ENCODE measurements at places on chromosomes 13 and 19. TPM values are rescaled to one million over a fixed set of nuclear protein-coding genes. Genes with fewer than 3 reads are reported as not detected.

Gene PCP2
- total RNA-seq, result 7.8 TPM

DNA sequence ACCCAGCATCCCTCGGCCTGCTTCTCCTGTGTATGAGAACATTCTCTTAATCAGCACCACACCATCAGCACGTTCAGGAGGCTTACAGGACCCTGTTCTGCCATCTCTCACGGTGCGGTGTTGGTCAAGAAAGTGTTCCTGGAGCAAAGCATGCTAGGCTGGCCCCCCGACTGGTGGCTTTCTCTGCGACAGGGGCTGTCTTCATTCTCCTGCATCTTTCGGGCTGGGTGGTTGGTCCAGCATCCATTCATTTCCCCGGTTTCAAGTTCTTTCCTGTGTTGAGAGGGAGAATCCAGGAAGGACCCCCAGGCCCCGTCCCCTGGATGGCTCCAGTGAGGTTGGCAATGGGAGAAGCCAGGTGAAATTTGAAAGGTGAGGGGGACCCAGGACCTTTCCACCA is 55.8 kb downstream of the C1QTNF9 start:
- DNase-seq, result no peak
- no peak overlapping the region for H3K27ac ChIP-seq
- no peaks in the 10 kb centered on the region for H3K27me3 ChIP-seq
- no peak overlapping the region for H3K4me3 ChIP-seq
- no peaks in the 10 kb centered on the region for H3K36me3 ChIP-seq
- no peaks in the 10 kb centered on the region for H3K4me1 ChIP-seq

DNA sequence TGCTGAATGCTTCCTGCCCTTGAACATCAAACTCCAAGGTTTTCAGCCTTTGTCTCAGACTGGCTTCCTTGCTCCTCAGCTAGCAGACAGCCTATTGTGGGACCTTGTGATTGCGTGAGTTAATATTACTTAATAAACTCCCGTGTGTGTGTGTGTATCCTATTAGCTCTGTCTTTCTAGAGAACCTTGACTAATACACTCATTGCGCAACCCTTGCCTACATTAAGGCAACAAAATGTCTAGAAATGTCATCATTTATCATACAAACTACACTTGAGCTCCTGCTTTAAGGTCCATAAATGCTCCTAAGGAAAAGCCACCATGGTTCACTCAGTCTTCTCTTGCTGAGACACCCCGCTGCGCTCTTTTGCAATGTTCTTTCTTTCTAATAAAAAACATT is 2861.0 kb downstream of the PCDH9 start:
- H3K36me3 ChIP-seq, result no peaks in the 10 kb centered on the region
- no peaks in the 10 kb centered on the region for H3K4me1 ChIP-seq
- DNase-seq, result no peak
- H3K27me3 ChIP-seq, result no peaks in the 10 kb centered on the region
- H3K27ac ChIP-seq, result no peak overlapping the region
- no peak overlapping the region for H3K4me3 ChIP-seq

Gene LHFPL6
- total RNA-seq, result 9.0 TPM

DNA sequence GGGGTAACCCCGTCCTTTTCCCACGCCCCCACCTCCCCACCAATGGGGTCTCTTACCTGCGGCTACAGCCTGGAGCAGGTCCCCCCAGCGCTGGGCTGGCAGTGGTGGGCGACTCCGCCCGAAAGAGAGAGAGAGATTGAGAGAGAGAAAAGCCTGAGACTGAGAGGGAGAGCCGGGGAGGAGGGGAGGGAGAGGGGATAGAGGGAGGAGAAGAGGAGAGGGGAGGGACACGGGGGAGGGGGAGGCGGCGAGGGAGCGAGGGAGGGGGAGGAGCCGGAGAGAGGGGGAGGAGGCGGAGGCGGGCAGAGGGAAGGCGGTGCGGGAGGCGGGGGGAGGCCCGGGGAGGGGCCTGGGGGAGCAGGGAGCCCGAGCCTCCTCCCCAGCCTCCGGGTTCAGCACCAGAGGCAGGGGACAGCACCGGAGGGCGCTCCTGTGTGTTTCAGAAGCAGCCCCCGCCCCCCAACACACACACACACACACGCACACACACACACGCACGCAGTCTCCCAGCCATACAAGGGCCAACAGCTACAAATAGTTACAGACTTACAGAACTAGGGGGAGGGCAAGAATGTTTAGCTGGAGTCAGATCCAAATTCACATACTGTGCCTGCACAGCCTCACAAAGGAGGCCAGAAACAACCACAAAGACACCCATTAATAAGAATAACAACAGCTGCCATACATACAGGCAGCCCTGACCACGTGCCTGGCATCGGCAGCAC is at the start of gene SLC8A2:
Gene SLC8A2 (minus strand): TSS at position 161 of the 725 bp plus-strand sequence. CDS start 5,490 bp downstream, outside the sequence.
- peaks cover 9% of the 10 kb centered on the region for H3K27me3 ChIP-seq
- no peaks in the 10 kb centered on the region for H3K4me1 ChIP-seq
- H3K36me3 ChIP-seq, result no peaks in the 10 kb centered on the region
- DNase-seq, result no peak

- no peaks in the 10 kb centered on the region for H3K27me3 ChIP-seq
- DNase-seq, result no peak
- H3K4me1 ChIP-seq, result no peaks in the 10 kb centered on the region
- no peak overlapping the region for H3K4me3 ChIP-seq
- no peaks in the 10 kb centered on the region for H3K36me3 ChIP-seq
Observed at GRCh38 chr13:23599083-23599925, 29.1 kb downstream of the TNFRSF19 start.

- H3K4me3 ChIP-seq, result peak within 1 kb of the TSS; percentile 67
- no peaks in the 10 kb centered on the region for H3K4me1 ChIP-seq
- peaks cover 38% of the 10 kb centered on the region for H3K27me3 ChIP-seq
- DNase-seq, result no peak
- H3K36me3 ChIP-seq, result no peaks in the 10 kb centered on the region
Observed at GRCh38 chr19:49441210-49441959, at the start of gene SLC17A7. Gene SLC17A7, minus strand, starts transcription at chr19:49441527. Its CDS starts 148 bp downstream, at chr19:49441379.

DNA sequence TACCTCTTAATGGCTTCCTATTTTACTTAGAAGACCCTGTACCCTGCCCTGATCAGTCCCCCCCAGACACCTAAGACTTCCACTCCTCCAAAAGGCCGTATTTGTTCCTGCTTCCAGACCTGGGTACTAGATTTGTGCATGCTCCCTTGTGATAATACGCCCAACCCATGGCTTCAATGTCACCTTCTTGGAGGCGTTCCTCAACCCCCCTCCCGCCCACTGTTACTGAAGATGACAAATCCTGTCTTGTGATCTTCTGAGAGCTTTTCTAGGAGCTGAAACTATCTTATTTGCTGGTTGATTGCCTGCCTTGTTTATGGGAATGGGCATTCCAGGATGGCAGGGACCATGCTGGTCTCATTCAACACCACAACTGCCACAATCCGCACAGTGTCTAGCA is 9.4 kb downstream of the SLC25A23 start:
- no peaks in the 10 kb centered on the region for H3K27me3 ChIP-seq
- no peak overlapping the region for H3K27ac ChIP-seq
- no peak overlapping the region for H3K4me3 ChIP-seq
- DNase-seq, result no peak
- peaks cover 54% of the 10 kb centered on the region for H3K36me3 ChIP-seq

GRCh38 chr13:113791226-113791625 is 32.2 kb downstream of the TMEM255B start:
- H3K4me3 ChIP-seq, result no peak overlapping the region
- no peak overlapping the region for H3K27ac ChIP-seq
- no peaks in the 10 kb centered on the region for H3K36me3 ChIP-seq
- H3K27me3 ChIP-seq, result no peaks in the 10 kb centered on the region

- no peaks in the 10 kb centered on the region for H3K36me3 ChIP-seq
- peak overlapping the region; percentile 25 for H3K27ac ChIP-seq
- no peaks in the 10 kb centered on the region for H3K4me1 ChIP-seq
- no peak overlapping the region for H3K4me3 ChIP-seq
Observed at GRCh38 chr13:110799246-110800236, 86.0 kb downstream of the ING1 start.

All from Peyer's patch (tissue), 4 donors.